Activated CD4-positive, alpha-beta memory T cell treated with anti-CD3 and anti-CD28 coated beads for 36 hours (primary cell): ENCODE measurements at places on chromosomes 1 and 21.

DNA sequence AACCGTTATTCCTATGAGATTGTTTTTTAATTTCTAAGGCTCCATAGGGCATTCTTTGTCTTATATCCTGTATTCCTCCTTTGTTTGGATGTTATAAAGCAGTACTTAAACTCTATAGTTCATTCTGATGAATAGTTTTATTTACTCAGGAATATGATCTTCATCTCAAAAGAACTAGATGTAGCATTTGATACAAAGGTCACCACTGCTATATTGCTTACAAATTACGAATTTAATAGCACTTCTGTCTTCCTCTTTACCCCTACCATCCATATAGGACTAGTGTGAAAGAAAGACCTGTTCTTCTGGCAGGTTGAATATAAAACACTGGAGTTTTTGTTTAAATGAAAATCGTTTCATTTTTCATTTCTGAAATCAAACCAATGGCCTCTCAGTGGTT lies 468.1 kb upstream of the CXADR start:
- no peak for DNase-seq

DNA sequence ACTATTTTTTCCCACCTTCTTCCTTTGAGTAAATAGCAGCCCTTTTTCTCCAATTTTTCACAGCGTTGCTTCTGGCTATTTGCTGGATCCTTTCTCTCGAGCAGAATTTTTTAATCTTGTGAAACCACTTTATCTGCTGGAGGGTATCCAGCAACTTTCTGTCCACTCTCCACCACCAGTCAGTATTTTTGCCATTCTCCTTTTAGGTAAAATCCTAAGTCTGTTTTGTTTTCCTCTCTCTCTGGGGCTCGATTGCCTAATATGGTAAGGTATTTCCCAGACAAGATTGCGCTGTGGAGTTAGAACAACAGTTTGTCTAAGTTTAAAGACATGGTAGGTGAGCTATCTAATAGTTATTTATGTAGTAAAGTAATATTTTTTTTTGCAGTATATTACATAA lies 156.9 kb downstream of the PPP1R12B start:
- no peak for DNase-seq

- DNase-seq, result no peak
Observed at GRCh38 chr1:224592636-224593582, 23.2 kb upstream of the CNIH3 start.

DNA sequence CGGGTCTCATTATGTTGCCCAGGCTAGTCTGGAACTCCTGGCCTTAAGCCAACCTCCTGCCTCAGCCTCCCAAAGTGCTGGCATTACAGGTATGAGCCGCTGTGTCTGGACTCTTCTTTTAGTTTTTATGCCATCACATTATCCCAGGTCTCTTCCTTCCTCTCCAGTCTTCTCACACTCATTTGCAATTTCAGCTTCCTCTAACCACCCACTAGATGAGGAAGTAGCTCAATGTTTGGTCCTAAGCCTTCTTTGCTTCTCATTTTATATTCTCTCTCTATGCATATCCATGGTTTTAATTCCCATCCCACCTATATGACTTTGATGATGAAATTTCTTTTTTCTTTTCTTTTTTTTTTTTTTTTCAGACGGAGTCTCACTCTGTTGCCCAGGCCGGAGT lies 3.1 kb upstream of the ZBTB8A start:
- no peak for DNase-seq

DNA sequence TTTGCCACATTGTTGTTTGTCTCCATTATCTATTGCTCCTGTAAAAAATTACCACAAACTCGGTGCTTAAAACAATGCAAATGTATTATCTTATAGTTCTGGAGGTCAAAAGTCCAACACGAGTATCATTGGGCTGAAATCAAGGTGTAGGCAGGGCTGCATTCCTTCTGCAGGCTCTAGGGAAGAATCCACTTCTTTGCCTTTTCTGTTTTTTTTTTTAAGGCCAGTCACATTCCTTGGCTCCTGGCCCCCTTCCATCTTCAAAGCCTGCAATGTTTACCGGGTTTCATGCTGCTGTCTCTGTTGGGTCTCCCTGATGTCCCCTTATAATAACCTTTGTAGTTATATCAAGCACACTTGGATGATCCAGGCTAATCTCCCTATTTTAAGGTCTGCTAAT lies 212.7 kb downstream of the PTBP2 start:
- DNase-seq, result no peak

- no peak for DNase-seq
Observed at GRCh38 chr1:242586360-242586680, 61.8 kb upstream of the PLD5 start.

GRCh38 chr1:234400773-234401172 lies 27.5 kb downstream of the COA6 start:
- no peak for DNase-seq

- no peak for DNase-seq
Observed at GRCh38 chr1:186812570-186812969, 16.2 kb upstream of the PLA2G4A start.

- DNase-seq, result no peak
Observed at GRCh38 chr21:33219954-33220353, 9.8 kb upstream of the IFNAR2 start.

- DNase-seq, result no peak
Observed at GRCh38 chr1:19351873-19352272, 39.7 kb downstream of the SLC66A1 start.

GRCh38 chr1:3717715-3718601 lies 34.3 kb upstream of the CCDC27 start:
- peak; percentile 25 for DNase-seq

DNA sequence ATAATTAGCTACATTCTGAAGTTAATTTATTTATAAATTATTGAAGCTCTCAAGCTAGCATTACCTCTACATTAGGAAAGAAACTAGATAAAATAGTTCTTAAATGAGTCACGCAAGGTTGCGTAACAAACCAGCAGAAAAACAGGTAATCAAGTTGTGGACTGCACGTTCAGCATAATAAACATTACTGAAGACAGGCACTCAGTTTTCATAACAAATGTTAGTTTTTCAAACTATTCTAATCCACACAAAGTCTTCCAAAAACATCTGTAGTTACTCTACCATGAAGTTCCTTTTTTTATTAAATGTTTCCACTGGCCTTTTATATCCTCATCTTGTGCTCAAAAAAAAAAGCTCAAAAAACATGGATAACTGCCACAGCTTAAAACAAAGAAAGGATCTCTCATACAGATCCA lies 1.3 kb downstream of the TOR1AIP2 start:
- no peak for DNase-seq

DNA sequence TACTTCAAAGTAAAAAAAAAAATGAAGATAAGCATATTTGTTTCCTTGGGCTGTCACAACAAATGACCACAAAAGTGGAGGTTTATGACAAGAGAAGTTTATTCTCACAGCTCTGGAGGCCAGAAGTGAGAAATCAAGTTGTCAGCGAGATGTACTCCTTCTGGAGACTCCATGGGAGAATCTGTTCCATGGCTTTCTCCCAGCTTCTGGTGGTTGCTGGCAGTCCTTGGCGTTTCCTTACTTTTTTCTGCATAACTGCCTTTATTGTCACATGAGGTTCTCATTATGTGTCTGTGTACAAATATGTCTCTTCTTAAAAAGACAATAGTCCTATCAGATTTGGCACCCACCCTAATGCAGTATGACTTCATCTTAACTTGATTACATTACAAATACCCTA lies 398.3 kb downstream of the KCNT2 start:
- no peak for DNase-seq

DNA sequence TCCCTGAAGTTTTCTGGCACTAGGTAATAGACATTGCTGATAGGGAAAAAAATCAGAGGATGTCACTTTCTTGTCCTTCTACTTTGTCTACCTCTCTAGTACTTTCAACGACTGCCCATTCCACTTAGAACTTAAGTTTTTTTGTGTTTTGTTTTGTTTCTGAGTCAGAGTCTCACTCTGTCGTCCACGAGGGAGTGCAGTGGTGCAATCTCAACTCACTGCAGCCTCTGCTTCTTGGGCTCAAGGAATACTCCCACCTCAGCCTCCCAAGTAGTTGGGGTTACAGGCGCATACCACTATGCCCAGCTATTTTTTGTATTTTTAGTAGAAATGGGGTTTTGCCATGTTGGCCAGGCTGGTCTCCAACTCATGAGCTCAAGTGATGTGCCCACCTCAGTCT lies 79.2 kb downstream of the SGIP1 start:
- DNase-seq, result no peak
